Right renal pelvis (tissue), 4 donors: ENCODE measurements at places on chromosomes 13 and 19.

- no peak for DNase-seq
Observed at GRCh38 chr19:38209152-38209551, 14.9 kb downstream of the DPF1 start.

DNA sequence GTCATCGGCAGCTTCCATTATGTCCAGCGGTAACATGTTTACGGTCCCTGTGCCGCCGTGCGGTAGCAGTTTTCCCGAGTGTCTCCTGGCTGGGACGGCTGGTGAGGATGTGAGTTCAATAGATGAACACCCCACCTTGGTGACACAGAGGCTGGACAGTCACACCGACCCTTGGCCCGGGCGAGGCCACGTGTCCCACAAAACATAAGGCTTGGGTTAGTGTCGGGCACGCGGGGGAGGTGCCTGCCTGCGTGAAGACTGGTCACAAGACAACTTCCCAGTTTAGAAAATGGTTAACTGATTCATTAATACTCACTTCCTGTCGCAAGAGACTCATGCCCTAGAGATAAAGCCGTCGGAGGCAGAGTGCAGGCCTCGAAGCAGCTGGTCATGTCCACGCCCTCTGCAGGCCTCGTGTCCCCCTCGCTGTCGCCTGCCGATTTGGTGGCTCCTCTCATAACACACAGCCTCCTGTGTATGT, 17.2 kb downstream of the RASA3 start:
- DNase-seq, result no peak

DNA sequence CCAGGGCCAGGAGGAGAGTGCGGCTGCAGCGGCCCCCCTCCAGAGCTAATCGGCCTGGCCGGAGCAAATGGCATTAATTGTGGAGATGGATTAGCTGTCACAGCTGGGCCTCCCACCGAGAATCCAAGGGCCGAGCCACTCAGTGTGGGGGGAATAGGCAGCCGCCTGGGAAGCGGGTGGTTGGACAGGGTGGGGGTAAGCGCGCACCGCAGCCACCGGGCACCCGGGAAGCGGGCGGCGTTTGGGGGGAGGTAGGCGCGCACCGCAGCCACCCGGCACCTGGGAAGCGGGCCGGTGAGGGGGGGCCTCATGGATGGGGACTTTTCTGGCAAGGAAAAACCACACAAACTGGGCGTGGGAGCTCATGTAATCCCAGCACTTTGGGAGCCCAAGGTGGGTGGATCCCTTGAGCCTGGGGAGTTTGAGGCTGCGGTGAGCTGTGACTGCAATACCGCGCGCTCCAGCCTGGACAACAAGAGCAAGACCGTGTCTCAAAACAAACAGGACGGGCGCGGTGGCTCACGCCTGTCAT, 9.7 kb downstream of the R3HDM4 start:
- DNase-seq, result no peak

GRCh38 chr19:10855879-10856522, 7.8 kb downstream of the C19orf38 start:
- DNase-seq, result no peak

- DNase-seq, result no peak
Observed at GRCh38 chr19:46766569-46767317, 20.5 kb upstream of the STRN4 start.

GRCh38 chr13:98416408-98416807, 160.5 kb downstream of the STK24 start:
- no peak for DNase-seq

GRCh38 chr13:112270951-112271350, 105.2 kb upstream of the SPACA7 start:
- DNase-seq, result no peak

DNA sequence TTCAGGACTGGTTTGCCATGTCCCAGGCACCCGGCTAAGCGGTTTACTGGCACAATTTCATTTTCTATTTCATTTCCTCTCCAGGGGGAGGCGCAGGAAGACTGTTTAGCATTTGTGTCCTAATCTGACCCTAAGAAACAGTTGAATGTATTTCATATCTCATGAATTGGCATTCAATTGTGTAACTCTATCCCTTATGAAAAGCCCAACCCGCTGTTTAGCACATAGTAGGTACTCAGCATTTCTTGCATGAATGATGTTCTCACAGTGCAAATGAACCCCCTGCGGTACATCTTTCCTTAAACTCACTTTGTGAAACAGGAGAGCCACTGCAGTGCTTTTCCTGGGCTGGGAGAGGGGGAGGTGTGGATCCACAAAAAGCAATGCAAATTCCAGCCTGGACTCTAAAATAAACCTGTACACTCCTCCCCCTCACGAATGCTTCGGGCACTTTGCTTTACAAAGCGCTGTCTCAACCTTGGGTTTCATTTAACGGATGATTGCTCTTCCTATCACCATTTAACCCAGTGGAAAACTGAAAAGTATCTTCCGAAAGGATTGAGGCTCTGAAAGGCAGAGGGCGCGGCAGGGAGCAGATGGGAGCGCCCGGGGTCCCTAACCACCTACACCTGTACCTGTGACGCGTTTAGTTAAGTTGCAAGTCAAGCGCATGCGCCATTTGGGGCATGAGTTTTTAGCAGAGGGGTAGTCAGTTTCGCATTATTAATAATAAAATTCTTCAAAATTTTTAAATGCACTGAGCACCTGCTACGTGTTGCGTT, 1.2 kb upstream of the EEF2 start:
- no peak for DNase-seq

- DNase-seq, result no peak
Observed at GRCh38 chr13:104678161-104678560, 1611.9 kb upstream of the SLC10A2 start.

GRCh38 chr19:6086068-6086788, 24.1 kb downstream of the RFX2 start:
- DNase-seq, result no peak

GRCh38 chr19:51652266-51652665, 5.6 kb upstream of the SIGLEC14 start:
- DNase-seq, result no peak

DNA sequence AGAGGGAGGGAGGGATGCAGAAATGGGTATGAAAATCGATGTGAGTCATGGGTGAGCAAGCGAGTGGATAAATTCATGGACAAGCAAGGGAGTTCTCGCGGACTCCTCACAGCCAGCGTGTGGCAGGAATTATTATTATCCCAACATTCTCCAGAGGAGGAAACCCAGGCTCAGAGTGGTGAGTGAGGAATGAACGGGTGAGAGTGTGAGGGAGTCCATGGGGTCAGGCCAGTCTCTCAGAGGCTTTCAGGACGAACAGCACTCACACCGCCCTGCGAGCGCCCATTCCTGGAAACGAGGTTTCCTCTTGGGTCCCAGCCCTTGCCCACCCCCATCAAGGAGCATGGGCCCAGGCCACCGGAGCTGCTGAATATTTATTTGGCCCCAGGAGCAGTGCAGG, 6.3 kb upstream of the DNAAF3 start:
- no peak for DNase-seq

GRCh38 chr19:39237200-39238184, 7.3 kb downstream of the IFNL3 start:
- no peak for DNase-seq

DNA sequence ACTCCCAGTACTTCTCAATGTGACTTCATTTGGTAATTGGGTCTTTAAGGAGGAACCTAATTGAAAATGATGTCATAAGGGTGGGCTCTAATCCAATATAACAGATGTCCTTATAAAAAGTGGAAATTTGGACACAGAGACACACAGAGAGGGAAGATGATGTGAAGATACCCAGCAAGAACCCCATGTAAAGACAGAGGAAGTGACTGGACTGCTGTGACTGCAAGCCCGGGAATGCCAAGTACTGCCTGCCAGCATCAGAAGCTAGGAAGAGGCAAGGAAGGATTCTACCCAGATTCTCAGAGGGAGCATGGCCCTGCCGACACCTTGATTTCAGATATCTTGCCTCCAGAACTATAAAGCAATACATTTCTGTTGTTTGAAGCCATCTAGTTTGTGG, 239.3 kb downstream of the KCTD12 start:
- no peak for DNase-seq

DNA sequence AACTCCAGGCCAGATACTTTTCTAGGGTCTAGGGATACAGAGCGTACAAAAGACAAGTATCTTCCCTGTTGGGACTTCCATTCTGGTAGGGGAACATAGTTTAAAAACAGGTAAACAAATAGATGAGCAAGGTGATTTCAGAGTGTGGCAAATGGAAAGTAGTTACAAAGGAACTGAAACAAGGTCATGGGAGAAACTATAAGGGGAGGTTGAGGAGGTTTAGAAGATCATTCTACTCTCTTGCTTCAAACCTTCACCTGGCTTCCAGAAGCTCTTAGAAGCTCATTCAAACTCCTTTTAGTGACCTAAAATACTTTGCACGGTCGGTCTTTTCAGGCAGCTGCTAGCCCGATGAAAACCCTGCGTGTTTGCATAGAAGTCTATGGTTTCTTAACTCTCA, 9.1 kb downstream of the FFAR2 start:
- DNase-seq, result no peak

- DNase-seq, result no peak
Observed at GRCh38 chr13:25687471-25688225, 315.9 kb downstream of the ATP8A2 start.

GRCh38 chr13:65768545-65768944, 1461.6 kb downstream of the PCDH9 start:
- no peak for DNase-seq

DNA sequence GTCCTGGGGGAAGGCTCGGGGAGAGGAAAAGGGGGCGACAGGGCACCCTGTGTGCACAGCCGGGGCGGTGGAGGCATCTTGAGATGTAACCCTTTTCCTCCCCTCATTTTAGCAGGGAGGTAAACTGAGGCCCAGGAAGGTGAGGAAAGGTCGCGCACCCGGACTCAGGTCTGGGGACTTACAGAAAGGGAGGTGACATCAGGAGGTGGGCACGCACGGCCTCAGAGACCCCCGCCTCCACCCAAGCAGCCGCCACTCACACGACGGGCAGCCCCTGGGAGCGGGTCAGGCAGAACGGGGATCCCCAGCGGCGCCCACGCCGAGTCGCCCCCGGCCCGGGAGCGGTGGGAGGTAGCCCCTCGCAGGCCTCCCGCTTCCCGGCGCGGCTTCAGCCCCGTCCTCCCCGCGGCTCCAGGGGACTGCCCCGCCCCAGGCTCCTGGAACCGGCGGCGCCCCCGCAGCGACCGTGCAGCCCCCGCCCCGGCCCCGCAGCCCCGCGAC, 477 bp downstream of the PIP5K1C start:
- DNase-seq, result no peak

- no peak for DNase-seq
Observed at GRCh38 chr19:738509-739128, 12.3 kb upstream of the MISP start.

- no peak for DNase-seq
Observed at GRCh38 chr19:18147396-18147795, 5.6 kb upstream of the PIK3R2 start.

GRCh38 chr13:72651144-72651543, 76.3 kb downstream of the MZT1 start:
- DNase-seq, result peak; percentile 26

GRCh38 chr13:95235974-95236373, 65.3 kb downstream of the ABCC4 start:
- DNase-seq, result no peak

DNA sequence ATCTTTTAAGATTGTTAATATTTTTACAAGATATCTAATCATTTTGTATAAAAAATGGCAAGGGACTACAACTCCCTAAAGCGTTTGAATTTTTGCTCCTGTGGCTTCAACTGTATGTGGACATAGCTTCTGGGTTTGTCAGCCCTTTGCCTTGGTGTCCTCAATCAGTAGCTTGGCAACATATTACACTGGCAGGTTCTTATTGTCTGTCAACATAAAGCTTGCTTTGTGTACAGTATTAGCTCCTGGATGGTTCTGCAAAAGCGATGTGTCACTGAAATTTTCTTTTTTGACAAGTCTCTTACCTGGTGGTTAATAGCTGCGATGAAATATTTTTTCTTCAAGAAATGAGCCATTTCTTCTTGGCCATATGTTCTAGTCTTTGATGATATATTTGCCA, 190.0 kb downstream of the HS6ST3 start:
- no peak for DNase-seq

GRCh38 chr13:46348961-46349360, 38.1 kb downstream of the RUBCNL start:
- no peak for DNase-seq

GRCh38 chr13:113997845-113998751, 24.2 kb upstream of the C13orf46 start:
- DNase-seq, result no peak

DNA sequence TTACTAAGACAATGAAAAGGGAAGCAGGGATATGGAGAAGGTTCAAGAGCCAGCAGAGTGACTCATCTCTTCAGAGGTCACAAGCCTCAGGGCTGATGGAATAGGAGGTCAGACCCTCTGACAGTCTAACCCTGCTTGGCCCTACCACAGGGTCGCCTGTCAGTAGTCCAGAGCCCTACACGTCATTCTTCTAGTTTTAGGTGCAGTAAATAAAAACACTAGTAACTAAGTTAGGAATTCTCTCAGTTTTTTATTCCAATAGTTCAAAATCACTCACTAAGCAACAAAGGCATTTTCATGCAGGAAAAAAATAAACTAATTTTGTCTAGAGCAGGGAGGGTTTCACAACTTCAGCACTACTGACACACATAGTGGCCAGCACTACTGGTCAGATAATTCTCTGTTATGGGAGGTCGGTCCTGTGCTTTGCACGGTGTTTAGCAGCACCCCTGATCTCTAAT, 27.2 kb downstream of the FOXO1 start:
- no peak for DNase-seq

DNA sequence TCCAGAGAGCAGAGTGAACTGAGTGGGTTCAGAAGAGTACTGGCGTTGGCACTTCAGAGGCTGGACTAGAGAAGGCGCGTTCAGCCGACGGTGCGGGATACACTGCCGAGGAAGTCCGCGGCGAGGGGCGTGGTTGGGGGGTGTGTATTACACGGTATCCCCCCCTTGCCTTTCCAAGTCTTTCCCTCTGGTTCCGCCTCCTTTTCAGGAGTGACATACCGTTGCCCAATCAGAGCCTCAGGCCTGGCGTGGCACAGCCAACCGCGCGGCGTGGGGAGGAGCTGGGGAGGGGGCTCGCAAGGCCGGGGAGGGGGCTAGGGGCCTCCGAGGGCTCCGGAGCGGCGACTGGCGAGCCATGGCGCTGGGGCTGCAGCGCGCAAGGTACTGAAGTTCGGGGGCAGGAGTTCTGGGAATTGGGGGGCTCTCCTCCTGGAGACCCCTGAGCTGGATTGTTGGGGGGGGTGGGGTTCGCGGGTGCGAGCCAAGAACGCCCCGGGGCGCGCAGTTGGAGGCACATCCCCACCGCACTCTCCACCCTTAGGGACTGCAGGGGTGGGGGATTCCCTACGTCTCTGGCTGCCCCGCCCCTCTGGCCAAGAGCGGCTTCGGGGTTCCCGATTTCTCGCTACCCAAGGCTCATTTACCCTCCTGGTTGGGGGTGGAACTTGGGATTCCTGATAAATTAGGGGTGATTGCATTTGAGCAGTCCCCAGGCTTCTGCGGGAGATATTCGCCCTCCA, at the start of gene HIF3A:
Gene HIF3A (plus strand): TSS at position 321 of the 740 bp plus-strand sequence. CDS start 35 bp downstream, at position 356.
- DNase-seq, result peak; percentile 90

- DNase-seq, result no peak
Observed at GRCh38 chr13:84208246-84208910, 326.1 kb upstream of the SLITRK1 start.

GRCh38 chr13:84684804-84685203, 802.5 kb upstream of the SLITRK1 start:
- no peak for DNase-seq

- no peak for DNase-seq
Observed at GRCh38 chr19:33551676-33552075, 30.1 kb upstream of the PEPD start.

- no peak for DNase-seq
Observed at GRCh38 chr13:109517517-109517916, 268.9 kb downstream of the IRS2 start.

GRCh38 chr13:100344544-100344943, 244.0 kb downstream of the GGACT start:
- DNase-seq, result no peak

- DNase-seq, result no peak
Observed at GRCh38 chr19:3518255-3518654, 12.1 kb downstream of the FZR1 start.
